Activated T-cell treated with anti-CD3 and anti-CD28 coated beads, Interleukin-2, amount 50 U/mL, for 72 hours (primary cell): ENCODE measurements at places on chromosomes 6 and 20. TPM values are rescaled to one million over a fixed set of nuclear protein-coding genes. Genes with fewer than 3 reads are reported as not detected.

The SAMD10 gene
- 77.0 TPM for total RNA-seq

The SIRPA gene
- total RNA-seq = 0.05 TPM

The RAD21L1 gene
- total RNA-seq = 0.21 TPM

The MEI4 gene
- not detected for total RNA-seq

The ARMH2 gene
- not detected for total RNA-seq

The NEDD9 gene
- total RNA-seq = 36.4 TPM
